Hypothalamus (tissue), 51 donors: ENCODE measurements at places on chromosomes 2 and 18.

DNA sequence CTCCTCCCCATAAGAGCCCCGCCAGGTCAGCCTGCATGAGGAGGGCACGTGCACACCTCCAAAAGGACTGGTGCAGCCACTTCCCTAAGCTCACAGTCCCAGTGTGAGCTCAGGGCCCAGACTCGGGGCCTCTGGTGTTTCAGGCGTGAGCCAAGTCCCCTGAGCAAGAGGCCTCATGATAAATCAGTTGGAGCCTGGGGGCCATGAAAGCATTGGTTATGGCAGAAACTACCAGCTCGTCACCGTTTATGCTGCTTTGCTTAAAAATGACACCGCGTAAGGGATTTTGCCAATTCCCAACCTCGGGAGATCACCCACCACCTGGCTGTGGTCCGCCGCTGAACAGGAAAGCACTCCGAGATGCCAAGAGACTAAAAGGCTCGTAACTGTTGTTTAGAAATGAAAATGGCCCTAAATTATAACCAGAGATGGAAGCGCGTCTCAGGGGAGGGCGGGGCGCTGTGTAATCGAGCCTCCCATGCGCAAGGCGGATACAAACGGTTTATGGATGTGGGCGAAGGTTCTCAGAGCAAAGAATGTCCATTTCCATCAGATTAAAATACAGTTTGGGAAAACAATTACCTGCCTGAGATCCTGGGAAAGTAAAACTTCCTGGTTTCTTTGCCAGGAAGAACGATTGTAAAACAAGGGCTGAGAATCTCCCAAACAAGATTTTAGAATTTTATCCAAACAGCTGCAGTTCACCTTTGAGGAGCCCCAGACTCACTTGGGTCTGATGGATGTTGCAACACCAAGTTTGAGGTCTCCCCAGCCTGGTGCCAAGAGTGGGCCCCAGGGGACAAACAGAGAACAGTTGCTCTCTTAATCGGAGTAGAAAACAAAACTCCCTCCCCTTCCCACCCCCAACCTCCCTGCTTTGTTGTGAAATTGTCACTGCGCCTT, 141.4 kb downstream of the BCL2 start:
- DNase-seq: no peak

- DNase-seq: no peak
Measured at GRCh38 chr2:204842661-204843485, 297.6 kb downstream of the PARD3B start.

- DNase-seq: no peak
Measured at GRCh38 chr18:9038277-9038871, 64.1 kb upstream of the NDUFV2 start.

GRCh38 chr18:57086163-57086562, 60.7 kb upstream of the BOD1L2 start:
- no peak for DNase-seq

DNA sequence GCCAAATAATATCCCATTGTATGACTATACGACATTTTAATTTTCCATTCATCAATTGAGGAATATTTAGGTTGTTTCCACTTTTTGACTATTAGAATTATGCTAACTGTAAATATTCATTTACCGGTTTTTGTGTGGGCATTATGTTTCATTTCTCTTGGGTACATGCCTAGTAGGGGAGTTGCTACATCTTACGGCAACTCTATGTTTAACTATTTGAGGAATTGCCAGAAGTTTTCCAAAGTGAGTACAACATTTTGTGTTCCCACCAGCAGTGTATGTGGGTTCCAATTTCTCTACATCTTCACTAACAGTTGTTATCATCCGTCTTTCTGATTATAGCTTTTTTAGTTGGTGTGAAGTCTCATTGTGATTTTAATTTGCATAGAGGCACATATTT, 1.6 kb upstream of the KDSR start:
- no peak for DNase-seq

DNA sequence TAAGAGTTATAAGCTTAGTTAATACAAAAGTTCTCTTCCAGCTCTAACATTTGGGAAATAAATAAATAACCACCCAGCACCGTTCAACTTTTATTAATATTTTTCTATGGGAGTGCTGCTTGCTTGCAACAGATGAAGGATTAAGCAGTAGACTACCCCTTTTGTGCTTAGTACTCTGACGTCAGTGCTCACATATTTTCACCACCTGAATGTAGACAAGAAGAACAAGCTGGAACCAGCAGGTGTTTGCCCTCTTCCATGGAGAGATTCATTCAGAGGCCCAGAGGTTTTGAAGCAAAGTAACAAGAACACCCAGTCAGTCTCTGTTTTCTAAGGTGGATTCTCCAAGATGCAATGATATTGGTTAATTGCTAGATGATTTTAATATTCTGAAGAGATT, 307.1 kb upstream of the PIK3C3 start:
- DNase-seq: no peak
